ENCODE measurements at places on chromosomes 16 and 17.
A peak's percentile ranks its signal among the peaks of the same experiment; 100 is the strongest.

GRCh38 chr17:35726127-35726952, 5.1 kb upstream of the RASL10B start:
- no peaks in the 10 kb centered on the region for H3K27me3 ChIP-seq
- peaks cover 53% of the 10 kb centered on the region for H3K36me3 ChIP-seq
- H3K4me3 ChIP-seq: no peak overlapping the region

- DNase-seq: no peak
- H3K27ac ChIP-seq: no peak overlapping the region
- H3K36me3 ChIP-seq: no peaks in the 10 kb centered on the region
- H3K4me3 ChIP-seq: no peak overlapping the region
Observed at GRCh38 chr17:27975146-27976011, 67.1 kb upstream of the NLK start.

DNA sequence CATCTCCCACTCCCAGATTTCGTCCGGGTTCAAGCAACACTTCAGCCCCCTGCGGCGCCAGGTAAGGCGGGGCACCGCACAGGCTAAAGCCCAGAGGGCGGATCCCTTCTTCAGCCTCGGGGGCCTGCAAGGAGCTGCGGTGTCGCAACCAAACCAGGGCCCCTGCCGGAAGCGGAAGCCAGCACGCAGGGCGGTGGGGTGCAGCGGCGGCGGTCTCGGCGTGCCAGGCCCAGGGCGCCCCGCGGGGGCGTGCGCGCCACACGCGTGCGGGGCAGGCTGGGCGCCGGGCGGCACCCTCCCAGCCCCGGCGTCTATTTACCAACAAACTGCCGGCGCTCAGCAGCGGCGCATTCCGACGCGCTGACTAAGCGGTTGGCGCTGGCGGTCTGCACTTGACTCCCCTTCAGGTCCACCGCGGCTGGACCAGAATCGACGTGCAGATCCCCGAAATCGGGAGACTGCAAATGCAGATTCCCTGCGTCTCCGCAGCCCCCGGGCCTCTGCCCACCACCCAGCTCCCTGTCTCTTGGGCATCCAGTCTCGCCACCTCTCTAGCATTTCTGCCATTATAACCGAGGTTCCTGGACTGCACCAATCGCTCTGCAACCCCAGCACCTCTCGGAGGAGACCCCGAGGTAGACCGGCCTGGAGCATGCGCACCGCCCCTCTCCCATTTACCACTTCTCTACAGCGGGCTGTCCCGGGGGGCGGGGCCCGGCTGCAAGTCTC, 421 bp upstream of the DLX4 start:
- H3K36me3 ChIP-seq: no peaks in the 10 kb centered on the region
- peaks cover 30% of the 10 kb centered on the region for H3K4me1 ChIP-seq
- no peak overlapping the region for H3K27ac ChIP-seq

- no peak for DNase-seq
- H3K27ac ChIP-seq: no peak overlapping the region
- peaks cover 10% of the 10 kb centered on the region for H3K27me3 ChIP-seq
- H3K4me1 ChIP-seq: no peaks in the 10 kb centered on the region
Observed at GRCh38 chr16:86419518-86419917, 90.8 kb upstream of the FOXF1 start.

DNA sequence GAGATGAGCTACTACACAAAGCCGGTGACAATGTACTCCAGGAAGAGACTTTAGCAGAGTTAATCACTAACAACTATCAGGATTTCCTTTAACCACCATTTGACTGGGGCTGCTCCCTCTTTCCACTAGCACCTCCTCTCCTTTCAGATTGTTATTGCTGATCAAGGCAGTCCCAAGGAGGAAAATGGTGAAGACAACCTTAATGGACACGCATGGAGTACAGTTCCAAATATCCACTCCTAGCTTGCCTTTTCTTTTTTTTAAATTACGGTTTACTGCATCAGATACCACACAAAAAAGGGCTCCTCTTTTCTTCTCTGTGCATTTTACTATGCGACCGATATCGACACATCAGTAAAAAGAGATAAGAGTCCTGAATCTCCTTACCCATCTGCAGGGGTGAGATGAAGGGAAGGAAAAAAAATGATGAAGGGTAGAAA, 30.9 kb downstream of the FAM222B start:
- peak overlapping the region; percentile 88 for H3K27ac ChIP-seq
- DNase-seq: no peak
- H3K4me3 ChIP-seq: peak overlapping the region; percentile 78
- no peaks in the 10 kb centered on the region for H3K36me3 ChIP-seq
- peaks cover 39% of the 10 kb centered on the region for H3K4me1 ChIP-seq

- H3K36me3 ChIP-seq: no peaks in the 10 kb centered on the region
- H3K4me1 ChIP-seq: no peaks in the 10 kb centered on the region
- H3K4me3 ChIP-seq: peak overlapping the region; percentile 96
- no peak overlapping the region for H3K27ac ChIP-seq
- DNase-seq: no peak
Observed at GRCh38 chr16:4270595-4270994, 2.2 kb downstream of the TFAP4 start.

DNA sequence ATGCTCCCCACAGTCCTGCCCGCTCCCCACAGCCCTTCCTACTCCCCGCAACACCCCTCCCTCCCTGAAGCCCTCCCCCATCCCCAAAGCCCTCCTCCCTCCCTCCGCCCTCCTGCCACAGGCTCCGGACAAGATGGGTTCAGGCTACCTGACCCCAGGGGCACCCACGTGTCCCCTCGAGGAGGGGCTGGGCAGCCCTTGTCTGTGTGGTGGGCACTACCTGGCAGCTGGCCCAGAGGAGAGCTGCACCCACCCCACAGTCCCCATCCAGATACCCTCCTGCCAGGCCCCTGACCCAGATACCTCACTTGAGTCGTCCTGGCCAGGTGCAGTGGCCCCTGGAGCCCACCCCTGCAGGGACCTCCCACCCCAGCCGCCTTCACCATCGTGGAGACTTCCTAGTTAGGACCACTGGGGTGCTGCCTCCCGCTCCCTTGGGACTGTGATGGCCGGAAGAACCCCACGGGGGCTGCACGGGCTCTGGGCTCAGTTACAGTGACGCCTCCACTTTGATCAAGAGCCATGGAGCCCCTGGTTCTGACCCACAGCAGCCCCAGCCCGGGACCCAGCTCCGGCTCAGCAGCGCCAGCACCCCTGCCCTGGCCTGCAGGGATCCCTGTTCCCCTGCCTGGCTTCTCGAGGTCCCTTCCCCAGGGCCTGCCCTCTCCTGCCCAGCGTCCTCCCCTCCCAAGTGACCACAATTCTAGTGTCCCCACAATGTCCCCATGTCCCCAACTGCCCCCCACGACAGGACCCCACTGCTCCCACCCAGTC, 806 bp downstream of the PERCC1 start:
- H3K36me3 ChIP-seq: no peaks in the 10 kb centered on the region
- H3K4me3 ChIP-seq: no peak overlapping the region
- H3K27ac ChIP-seq: no peak overlapping the region
- H3K27me3 ChIP-seq: peaks cover 55% of the 10 kb centered on the region
- H3K4me1 ChIP-seq: no peaks in the 10 kb centered on the region

- H3K4me1 ChIP-seq: peaks cover 6% of the 10 kb centered on the region
- DNase-seq: no peak
- H3K4me3 ChIP-seq: no peak overlapping the region
- H3K27ac ChIP-seq: no peak overlapping the region
- no peaks in the 10 kb centered on the region for H3K27me3 ChIP-seq
- peaks cover 72% of the 10 kb centered on the region for H3K36me3 ChIP-seq
Observed at GRCh38 chr16:84656649-84657048, 8.3 kb downstream of the KLHL36 start.

- H3K27me3 ChIP-seq: no peaks in the 10 kb centered on the region
- H3K4me3 ChIP-seq: no peak overlapping the region
- no peaks in the 10 kb centered on the region for H3K36me3 ChIP-seq
- H3K4me1 ChIP-seq: no peaks in the 10 kb centered on the region
- no peak overlapping the region for H3K27ac ChIP-seq
Observed at GRCh38 chr16:23290189-23291062, 11.7 kb upstream of the SCNN1B start.

DNA sequence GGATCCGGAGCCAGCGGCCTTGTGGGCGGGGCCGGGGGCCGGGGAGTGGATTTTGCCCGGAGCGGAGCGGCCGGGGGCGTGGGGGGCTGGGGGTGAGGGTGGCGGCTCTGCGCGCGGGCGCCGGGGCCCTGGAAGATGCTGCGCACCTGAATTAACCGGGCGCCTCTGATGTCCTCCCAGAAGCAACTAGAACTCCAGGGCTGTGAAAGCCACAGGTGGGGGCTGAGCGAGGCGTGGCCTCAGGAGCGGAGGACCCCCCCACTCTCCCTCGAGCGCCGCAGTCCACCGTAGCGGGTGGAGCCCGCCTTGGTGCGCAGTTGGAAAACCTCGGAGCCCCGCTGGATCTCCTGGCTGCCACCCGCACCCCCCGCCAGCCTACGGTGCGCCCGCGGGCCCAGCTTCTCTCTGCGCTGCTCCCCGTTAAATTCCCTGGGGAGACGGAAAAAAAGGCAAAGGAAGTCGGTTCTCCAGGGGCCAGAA, 549 bp downstream of the SLC26A11 start:
- DNase-seq: no peak
- peak overlapping the region; percentile 82 for H3K27ac ChIP-seq
- peaks cover 22% of the 10 kb centered on the region for H3K36me3 ChIP-seq
- H3K4me3 ChIP-seq: peak overlapping the region; percentile 81

DNA sequence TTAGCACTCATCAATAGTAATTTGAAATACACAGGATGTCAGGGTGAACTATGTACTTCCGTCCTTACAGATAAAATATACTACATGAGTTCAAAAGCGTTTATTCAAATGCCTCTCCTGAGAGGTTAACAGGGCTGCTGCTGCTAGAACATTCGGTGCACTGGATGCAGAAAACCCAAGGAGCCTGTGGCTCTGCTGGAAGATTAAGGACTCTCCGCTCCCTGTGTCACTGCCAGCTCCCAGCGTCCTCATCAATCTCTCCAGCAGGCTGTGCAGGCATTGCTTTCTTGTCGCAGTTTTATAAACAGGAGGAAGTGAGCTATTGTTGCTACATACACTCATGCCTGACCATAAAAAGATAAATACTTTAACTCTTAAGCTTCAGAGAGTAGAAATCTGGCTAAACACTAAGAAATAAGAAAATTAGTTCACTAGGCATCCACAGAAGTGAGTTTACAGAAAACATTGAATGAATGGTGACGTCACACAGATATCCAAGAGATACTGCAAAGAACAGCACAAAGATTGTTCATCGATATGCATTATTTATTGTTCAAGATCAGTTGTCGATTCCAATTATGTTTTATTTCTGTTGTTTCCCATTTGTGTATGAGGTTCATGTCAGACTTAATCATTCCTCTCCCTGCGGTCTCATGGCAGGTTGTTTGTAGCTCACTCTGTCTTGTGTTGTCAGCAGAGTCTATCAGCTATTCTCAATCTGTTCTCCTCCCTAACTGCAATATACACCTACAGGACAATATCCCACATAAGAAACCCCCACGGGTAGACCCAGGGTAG, 127.9 kb upstream of the MON1B start:
- H3K4me3 ChIP-seq: no peak overlapping the region
- no peaks in the 10 kb centered on the region for H3K36me3 ChIP-seq
- DNase-seq: no peak
- H3K27me3 ChIP-seq: no peaks in the 10 kb centered on the region

DNA sequence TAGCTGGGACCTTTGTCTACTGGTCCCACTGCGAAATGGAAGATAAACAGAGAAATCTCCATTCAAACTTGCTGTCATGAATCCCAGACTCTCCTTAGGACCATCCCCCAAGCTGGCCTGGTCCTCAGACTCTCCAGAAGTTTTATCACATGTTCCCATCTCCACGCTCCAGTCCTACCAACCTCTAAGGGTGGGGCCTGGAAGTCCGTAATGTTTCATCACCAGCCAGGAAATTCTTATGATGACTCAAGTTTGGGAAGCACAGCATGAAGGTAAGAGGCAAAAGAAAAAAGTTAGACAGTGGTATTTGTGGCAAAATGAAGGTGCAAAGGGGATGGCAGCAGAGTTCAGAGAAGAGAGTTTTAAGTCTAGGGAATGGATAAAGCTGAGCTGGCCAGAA, 52.7 kb downstream of the ZNF18 start:
- H3K4me3 ChIP-seq: no peak overlapping the region
- no peaks in the 10 kb centered on the region for H3K4me1 ChIP-seq
- DNase-seq: no peak
- H3K27ac ChIP-seq: no peak overlapping the region
- no peaks in the 10 kb centered on the region for H3K36me3 ChIP-seq

- H3K4me1 ChIP-seq: peaks cover 63% of the 10 kb centered on the region
- H3K36me3 ChIP-seq: peaks cover 15% of the 10 kb centered on the region
- H3K27me3 ChIP-seq: no peaks in the 10 kb centered on the region
- H3K4me3 ChIP-seq: peak overlapping the region; percentile 63
Observed at GRCh38 chr16:20899477-20900298, 470 bp downstream of the DCUN1D3 start.

GRCh38 chr17:5467416-5467815, 1.4 kb downstream of the DHX33 start:
- DNase-seq: no peak
- no peak overlapping the region for H3K27ac ChIP-seq
- peak overlapping the region; percentile 80 for H3K4me3 ChIP-seq
- H3K4me1 ChIP-seq: peaks cover 22% of the 10 kb centered on the region

- H3K4me3 ChIP-seq: no peak within 1 kb of the TSS
- H3K27me3 ChIP-seq: no peaks in the 10 kb centered on the region
- H3K4me1 ChIP-seq: no peaks in the 10 kb centered on the region
- H3K27ac ChIP-seq: no peak within 1 kb of the TSS
Observed at GRCh38 chr16:75218256-75219076, at the start of gene CTRB1. Gene CTRB1 (plus strand): TSS chr16:75218988. CDS start chr16:75219008, 20 bp downstream.

DNA sequence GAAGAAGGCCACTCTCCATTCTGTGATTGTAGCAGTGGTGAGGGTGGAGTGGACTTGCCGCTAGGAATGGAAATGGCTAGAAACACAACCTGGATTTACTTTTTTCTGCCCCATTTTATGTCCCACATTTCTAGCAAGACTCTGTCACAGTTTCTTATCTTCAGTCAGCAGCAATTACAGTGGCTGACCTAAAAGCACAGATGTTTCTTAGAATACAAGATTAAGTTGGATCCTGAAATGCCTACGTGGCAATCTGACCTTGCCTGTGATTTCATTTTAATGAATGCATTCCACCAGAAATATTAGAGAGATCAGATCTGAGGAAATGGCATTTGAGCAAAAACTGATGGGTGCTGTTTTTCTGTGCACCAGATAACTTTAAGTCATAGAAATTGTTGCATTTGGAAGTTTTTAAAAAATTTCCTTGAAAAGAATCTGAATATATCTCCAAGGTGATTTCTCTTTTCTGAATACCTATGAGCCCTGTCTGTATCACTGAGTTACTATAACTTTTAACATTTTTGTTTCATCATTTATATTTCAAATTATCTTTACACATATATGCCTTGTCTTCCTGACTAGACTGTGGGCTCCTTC, 5.4 kb downstream of the HEATR3 start:
- no peaks in the 10 kb centered on the region for H3K4me1 ChIP-seq
- H3K27ac ChIP-seq: no peak overlapping the region
- H3K27me3 ChIP-seq: no peaks in the 10 kb centered on the region
- no peak for DNase-seq
- H3K4me3 ChIP-seq: no peak overlapping the region

DNA sequence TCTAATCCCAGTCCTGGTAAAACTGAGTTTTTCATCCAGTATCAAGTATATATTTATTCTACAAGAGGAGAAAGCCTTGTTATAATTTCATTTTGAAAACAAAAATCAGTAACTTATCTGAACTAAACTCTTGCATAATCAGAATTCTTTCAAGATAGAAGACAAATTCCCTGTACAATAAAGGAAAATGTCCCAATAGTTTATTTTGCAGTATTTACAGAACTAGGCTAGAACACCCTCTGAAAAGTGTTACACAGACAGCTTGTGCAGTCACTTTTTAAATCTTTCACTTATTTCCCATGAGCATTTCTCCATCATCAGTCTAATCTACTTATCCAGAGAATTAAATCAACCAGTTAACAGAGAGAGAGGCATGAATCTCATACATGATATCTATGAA, 48.5 kb downstream of the SPOP start:
- no peaks in the 10 kb centered on the region for H3K36me3 ChIP-seq
- H3K4me1 ChIP-seq: no peaks in the 10 kb centered on the region
- peak overlapping the region; percentile 86 for H3K27ac ChIP-seq
- no peak for DNase-seq
- no peaks in the 10 kb centered on the region for H3K27me3 ChIP-seq

Data from tibial artery (tissue), 4 donors.